Prostate gland (tissue), 2 donors: ENCODE measurements at places on chromosomes 4 and X. TPM values are rescaled to one million over a fixed set of nuclear protein-coding genes. Genes with fewer than 3 reads are reported as not detected.

The SMIM31 gene
- total RNA-seq: 1.8 TPM

The TMEM131L gene
- total RNA-seq: 12.5 TPM

The NAP1L3 gene
- 48.7 TPM for total RNA-seq

GRCh38 chr4:47526281-47526680 lies 41.2 kb downstream of the ATP10D start:
- DNase-seq: no peak

- no peak for DNase-seq
Measured at GRCh38 chr4:6732441-6733357, 16.7 kb downstream of the BLOC1S4 start.

- DNase-seq: no peak
Measured at GRCh38 chr4:107559653-107560052, 160.4 kb downstream of the PAPSS1 start.

- no peak for DNase-seq
Measured at GRCh38 chr4:23161787-23162186, 469.1 kb downstream of the GBA3 start.

DNA sequence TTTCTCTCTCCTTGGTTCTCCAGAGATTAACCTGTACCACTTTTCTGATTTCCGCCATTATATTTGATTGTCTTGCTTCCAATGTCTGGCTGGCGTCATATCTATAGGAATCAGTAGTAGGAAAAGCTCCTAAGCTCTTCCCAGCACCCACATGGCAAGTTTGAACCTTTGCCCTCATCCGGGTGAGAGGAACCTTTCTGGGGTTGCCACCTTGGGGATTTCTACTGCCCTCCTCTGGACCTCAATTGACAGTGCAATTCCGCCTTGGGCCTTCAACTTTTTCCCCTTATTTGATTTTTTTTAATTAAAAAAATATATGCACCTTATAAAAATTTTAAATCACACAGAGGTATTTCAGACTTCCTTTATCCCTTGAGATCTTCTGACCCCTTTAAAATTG lies 2.0 kb upstream of the CXorf66 start:
- DNase-seq: no peak

DNA sequence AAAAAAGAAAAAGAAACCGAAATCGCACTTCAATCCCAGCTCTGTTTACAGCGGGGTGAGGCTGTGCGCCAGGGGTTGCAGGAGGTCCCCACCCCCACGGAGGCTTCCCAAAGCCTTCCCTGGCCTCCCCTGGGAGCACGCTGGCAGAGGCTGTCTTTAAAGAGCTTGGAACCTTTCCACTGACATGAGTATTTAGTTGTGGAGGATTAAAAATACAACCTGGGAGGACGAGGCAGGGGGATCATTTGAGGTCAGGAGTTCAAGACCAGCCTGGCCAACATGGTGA lies 69.1 kb downstream of the PPP2R2C start:
- no peak for DNase-seq

DNA sequence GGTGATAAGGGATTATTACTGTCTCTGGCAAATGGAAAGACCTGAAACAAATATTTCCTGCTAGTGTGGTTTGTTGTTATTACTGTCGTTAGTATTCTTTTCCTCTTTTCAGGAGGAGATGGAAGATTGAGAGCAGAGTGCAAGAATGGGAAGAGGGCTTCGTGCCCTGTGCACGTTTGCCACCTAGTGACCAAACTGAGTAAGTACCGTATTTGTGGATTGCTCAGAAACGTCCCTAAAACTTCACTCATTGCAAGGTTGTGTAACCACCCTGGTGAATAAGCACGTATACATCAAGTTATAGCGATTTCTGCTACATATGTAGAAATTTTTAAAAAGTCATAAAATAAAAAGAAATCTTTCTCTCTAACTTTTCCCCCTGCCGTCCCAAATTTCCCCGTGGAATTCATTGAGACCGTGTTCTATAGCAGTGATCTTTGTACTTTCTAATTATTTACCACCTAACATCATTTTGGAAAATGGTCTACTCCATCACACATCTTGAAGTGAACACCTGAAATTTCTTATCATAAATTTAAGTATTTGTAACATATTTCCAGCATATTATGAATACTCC lies 24.3 kb downstream of the LINC00632 start:
- peak; percentile 3 for DNase-seq
